ENCODE measurements at places on chromosomes 2 and 18.
A peak's percentile ranks its signal among the peaks of the same experiment; 100 is the strongest.

DNA sequence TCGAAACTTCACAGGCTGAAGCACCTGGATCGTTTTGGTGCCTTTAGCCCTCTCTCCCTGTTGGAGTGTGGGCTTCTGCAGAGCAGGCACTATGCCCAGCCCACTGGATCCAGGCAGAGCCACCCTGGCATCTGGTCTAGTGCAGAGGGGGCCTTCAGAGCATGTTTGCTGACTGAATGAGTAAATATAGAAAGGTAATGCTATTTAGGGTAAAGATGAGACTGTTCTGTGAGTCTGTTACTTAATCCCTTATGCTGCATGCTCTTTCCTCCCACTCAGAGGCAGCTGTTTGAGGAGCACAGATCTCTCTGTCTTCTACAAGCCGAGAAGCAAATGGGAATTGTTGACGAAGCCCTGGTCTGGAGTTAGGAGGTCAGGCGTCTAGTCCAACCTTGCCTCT lies 130.2 kb downstream of the RGPD3 start:
- no peak for DNase-seq

- DNase-seq, result peak; percentile 21
These were observed 189.0 kb downstream of the GALNT1 start for GRCh38 chr18:35770376-35771014.

DNA sequence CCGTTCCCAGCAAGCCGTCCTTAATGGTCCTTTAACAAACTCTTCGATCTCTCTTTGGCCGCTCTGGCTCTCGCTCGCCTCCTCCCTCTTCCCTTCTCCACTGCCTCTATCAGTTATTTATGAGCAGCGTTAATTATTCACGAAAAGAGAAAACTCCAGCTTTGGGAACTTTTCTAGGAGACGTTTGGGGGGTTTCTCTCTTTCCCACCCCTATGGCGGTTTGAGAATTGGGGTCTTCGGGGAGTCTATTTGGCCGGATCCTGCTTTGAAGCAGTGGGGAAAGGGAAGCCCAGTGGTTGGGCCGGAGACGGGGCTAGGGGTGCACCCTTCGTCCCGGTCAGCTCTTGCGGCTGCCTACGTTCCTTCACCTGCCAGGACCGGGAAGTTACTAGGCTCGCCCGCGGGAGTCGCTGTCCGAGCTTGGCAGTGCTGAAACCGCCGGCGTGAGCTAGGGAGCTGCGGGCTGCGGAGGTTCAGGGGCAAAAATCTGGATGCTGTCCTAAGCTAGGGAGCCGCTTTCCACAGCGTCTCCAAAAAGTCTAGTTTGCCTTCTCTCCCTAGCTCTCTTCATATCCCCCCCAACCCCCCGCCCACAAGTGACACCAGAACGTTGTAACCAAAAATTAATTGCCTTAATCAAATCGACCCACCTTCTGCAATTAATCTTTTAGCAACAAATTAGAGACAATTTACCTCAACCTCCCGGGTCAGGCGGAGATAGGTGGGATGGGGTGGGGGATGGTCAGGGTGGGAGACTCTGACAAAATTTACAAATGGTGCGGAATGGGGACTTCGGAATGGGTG lies 8.9 kb upstream of the SKOR2 start:
- peak; percentile 7 for DNase-seq

DNA sequence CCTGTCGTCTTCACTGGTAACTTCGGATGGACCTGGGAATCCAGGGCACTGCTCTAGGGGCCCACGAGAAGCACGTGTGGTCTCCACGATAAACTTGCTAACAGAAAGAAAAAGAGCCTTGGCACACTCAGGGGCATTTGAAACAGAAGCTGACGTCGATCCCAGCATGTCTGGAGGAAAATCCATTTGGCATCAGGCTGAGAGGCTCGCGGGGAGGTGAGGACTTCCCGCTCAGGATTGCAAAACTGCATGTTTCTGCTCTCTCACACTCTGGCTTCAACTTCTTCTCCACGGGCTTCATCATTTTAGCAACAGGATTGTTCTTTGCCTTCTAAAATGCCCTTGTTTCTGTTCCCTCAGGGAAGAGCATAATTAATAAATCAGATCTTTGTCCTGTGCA lies 181.7 kb upstream of the COPS8 start:
- DNase-seq, result no peak

DNA sequence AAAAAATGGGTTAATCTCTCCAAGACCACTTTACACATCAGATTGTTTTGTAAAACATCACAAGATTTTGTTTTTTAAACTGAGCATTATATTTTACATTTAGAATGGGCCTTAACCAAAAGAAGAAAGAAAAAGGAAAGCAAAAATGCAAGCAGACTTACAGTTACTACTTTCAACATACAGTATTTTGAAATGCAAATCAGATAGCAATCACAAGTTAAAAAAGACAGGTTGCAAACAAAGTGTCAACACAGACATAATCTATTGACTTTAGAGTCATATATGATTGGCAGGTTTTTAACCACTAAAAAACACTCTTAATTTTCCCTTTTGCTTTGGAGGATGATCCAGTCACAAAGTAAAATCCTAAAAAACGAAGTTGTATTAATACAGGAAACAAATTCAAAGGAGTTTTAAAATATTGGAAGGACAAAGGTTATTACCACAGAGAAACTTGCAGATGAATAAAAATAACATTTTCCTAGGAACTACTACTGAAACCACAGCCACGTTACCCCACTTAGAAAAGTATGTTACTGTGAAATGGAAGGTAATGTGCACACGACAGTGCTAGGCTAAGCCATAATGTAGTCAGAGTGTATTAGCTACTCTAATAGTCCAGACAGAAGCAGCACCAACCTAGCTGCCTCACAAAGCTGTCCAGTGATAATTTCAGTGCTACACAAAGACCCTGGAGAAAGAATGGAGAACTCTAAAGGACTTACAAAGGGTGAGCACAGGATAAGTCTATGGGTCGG lies 22.9 kb downstream of the DARS1 start:
- DNase-seq, result peak; percentile 13

DNA sequence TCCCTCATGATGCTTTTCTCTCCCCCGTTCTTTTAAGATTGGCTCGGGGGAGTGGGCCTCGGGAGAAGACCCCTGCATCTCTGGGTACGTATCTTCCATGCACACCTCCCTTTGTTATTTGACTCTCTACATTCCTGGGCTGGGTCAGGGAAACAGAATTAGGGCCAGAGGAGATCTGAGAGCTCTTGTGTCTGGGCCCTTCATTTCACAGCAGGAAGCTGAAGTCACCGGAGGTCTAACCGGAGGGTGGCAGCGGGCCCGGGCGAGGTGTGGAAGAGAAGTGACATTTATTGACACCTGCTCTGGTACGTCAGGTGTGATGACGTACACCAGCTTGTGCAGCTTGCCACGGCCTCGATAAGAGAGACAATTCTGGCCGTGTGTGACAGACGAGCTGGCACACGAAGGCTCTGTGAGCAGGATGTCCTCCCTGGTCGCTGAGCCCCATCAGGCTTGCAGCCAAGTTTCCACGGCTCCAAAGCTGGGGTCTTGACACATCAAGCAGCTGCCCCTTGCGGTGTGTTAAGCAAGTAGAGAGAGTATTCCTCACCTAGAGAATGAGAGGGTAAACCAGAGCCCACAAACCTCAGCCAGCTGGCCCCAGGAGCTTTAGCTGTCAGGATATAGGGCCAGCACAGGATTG lies 30.4 kb downstream of the TOGARAM2 start:
- no peak for DNase-seq

GRCh38 chr2:12243381-12243780 lies 473.4 kb upstream of the TRIB2 start:
- no peak for DNase-seq

- DNase-seq, result no peak
These were observed 101.7 kb downstream of the KLHL29 start for GRCh38 chr2:23486684-23487075.

DNA sequence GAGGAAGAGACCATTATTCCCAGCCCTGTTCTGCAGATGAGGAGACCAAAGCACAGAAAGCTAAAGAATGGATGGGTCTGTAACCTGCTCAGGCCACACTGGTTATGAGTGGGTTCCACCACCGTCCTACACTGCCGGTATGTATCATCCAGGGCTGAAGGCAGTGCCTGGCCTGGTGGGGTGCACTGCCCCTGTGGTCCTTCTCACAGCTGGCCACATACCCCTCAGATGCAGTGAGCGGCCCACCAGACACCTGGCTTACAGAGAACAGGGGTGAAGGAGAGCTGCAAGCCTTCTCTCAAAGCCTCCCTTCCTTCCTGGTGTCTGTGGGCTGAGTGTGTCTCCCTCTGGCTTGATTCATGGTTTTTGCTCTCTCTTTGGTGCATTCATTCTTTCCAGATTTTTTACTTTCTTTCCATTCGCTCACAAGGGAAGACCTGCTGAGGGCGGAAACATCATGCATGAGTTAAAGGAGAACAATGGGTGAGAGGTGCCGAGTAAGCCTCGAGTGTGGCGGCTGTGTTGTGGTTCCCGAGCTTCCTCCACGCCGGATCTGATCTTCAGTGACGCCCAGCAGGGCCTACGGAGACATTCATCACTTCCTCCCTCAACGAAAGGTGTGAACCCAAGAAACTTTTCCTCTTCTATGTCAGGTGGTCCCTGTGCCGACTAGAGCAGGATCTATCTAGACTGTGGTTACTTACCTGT lies 62.1 kb upstream of the REL start:
- DNase-seq, result no peak

GRCh38 chr2:59968441-59968840 lies 585.0 kb downstream of the BCL11A start:
- DNase-seq, result no peak

DNA sequence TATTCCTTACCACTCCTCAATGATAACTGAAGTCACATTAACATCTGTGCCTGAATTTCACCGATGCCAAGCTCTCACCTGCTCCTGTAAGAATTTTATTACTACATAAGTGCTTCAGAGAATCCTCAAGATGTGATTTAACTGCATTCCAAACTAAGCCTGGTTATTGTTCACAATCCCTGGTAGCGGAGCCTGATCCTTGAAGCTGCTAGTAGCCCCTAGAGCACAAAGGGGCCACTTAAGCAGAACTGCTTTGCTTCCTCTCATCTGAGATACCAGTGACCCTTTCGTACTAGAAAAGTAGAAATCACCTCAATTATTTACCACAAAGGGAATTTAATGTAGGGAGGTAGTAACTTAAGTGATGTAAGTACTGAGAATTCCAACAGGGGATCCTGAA lies 529.6 kb downstream of the CPS1 start:
- no peak for DNase-seq

DNA sequence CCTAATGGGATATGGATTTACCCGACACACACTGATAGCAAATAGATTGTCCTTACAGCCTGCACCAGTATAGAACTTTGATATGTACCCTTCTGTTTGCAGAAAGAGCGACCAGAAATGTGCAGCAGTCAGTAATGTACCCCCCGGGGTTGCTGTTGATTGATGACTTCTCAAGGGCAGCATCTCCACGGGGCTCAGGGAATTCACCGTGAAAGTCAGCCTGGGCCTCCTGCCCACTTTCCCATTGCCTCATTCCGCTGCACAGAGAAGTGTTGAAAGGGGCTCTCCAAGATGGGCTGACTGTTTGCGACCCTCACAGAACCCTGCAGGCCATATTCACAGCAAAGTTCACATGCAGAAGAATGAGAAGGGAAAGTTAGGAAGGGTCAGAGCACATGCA lies 241.3 kb downstream of the PRKCE start:
- peak; percentile 47 for DNase-seq

DNA sequence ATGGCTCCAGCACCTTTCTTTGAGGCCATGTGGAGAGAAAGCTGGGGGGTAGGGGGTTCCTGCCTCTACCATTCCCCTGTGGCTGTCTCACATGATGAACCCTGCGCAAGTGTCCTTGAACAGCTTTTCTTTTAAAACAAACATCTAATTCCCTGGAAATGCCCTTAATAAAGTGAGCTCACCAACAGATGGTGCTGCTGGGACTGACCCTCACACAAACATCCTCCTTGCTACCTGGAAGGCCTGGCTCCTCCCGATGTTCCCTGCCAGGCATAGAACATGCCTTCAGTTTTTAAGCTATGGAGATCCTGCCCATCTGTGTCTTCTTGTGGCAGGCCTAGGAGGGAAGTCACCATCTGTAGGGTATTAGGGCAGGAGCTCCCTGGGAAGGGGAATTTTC lies 60.7 kb upstream of the GATA6 start:
- no peak for DNase-seq

- DNase-seq, result peak; percentile 25
These were observed 78.0 kb downstream of the MYO3B start for GRCh38 chr2:170255971-170256370.

GRCh38 chr2:80001701-80002101 lies 302.9 kb downstream of the LRRTM1 start:
- DNase-seq, result no peak

- no peak for DNase-seq
These were observed 392.4 kb downstream of the TXNL1 start for GRCh38 chr18:56245866-56246580.

DNA sequence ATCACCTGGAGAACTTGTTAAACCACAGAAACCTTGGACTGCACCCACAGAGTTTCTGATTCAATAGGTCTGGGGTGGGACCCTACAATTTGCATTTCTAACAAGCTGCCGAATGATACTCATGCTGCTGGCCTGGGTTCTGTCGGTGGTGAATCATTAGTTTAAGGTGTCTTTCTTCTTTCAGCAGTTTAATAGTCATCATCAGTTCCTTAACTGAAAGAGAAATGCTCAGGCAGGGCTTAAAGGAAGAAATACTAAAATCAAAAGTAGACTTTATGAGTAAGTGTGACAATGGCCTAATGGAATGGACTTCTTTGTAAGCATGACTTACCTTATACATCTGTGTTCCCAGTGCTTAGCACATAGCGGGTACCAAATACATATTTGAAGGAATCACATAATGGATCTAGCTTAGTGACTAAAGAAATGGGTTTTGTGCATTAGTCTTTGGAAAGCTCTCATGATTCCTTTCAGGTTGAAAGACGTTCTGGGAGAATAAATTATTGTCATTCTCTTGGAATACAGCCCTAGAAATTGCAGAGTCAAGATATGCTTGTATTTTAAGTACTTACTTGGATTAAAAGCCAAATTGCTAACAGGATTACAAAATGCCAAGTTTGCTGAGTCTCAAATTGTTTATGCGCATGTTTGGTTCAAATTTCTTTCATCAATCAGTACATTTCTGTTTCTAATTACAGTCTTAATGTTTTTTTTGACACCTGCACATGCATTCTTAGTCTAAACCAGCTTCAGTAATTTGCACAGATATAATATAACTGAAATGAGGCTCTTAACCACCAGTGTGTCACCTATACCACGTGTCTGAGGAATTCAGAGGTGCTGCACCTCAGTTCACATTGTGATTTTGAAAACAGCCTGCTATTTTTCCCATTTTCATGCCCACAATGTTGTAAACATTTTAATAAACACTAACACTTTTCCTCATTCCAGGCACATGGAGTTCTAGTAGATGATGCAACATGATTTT lies 220.3 kb upstream of the NRP2 start:
- no peak for DNase-seq

DNA sequence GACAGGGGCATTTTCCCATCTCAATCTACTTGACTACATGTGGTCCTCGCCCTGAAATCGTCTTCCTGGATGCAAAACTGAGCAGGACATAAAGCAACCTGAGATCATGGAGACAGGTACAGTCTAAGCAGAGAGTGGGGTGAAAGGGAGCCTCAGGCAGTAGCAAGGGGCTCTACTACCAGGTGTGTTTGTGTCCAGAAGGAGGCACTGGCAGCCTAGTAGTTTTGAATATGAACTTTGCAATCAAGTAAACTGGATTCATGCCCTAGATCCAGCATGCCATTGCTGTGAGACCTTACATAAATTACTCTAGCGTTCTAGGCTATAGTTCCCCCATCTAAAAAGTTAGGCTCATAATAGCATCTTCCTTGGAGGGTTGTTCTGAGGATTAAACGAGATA lies 147.4 kb downstream of the TXNL1 start:
- DNase-seq, result no peak

Data from inflammatory macrophage treated with lipopolysaccharide for 1 hour (primary cell).